IMR-90 (cell line): ENCODE measurements at places on chromosomes 6 and 20. TPM values are rescaled to one million over a fixed set of nuclear protein-coding genes. Genes with fewer than 3 reads are reported as not detected.
A peak's percentile ranks its signal among the peaks of the same experiment; 100 is the strongest.

- DNase-seq = no peak
Measured at GRCh38 chr20:8250539-8251200, 118.6 kb downstream of the PLCB1 start.

DNA sequence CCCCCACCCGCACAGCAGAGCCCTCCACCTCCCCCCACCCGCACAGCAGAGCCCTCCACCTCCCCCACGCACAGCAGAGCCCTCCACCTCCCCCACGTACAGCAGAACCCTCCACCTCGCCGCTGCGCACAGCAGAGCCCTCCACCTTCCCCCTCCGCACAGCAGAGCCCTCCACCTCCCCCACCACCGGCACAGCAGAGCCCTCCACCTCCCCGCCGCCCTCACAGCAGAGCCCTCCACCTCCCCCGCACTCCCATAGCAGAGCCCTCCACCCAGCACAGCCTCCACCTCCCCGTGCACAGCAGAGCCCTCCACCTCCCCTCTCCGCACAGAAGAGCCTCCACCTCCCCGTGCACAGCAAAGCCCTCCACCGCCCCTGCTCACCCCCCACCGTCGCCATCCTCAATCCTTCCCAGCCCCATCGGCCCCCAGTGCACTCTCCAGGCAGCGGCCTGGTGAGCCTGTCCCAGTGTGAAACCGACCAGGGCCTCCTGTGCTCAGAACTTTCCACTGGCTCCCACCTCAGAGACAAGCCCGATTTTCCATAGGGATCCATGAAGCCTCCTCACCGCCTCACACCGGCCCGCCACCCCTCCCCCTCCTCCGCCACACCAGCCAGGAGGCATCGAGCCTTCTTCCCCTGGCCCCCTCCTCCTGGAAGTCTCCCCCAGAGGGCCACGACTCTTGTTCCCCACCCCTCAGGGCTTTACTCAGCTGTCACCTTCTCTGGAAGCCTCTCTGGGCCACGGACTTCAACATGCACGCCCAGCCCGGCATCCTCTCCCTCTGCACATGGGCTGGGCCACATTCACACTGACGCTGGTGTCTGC, 347.1 kb downstream of the ZFAND3 start:
- DNase-seq = no peak

DNA sequence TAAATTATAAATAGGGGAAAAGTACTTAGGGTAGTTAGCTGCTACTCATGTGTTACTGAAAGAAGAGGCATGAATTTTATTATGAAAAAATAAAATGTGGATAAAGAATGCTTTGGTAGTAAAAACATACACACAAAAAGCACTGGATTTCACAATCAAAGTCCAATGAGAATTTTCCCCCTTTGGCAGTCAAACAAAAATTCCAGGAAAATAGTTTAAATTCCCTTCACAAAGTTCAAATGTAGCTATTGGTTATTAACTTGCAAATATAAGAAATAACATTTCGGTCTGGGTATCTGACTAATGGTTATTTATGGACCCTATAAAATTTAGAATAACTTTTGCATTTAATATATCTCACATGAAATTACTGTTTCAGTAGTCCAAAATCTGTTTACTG, 210.4 kb downstream of the FOXC1 start:
- peak; percentile 69 for DNase-seq

DNA sequence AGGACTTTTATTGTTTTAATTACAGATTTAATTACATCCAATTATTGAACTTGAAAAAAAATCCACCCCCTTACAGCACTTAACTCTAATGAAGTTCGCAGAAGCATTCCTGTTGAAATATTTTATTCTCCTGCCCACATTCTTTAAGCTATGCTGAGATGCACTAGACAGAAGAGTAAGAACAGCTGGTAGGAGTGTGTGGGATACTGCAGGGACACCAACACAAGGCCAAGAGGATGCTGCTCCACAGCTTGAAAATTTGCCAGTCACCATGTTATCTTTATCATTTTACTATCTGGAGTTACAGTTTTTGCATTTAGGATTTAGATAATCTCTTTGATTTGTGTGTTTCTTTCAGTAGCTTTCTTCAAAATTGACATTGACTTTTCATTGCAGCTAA, 180.7 kb downstream of the EPHA7 start:
- no peak for DNase-seq

- DNase-seq = peak; percentile 59
Measured at GRCh38 chr20:38231531-38232121, 28.9 kb downstream of the KIAA1755 start.

GRCh38 chr6:144365271-144365670, 80.1 kb downstream of the UTRN start:
- DNase-seq = peak; percentile 30

- no peak for DNase-seq
Measured at GRCh38 chr6:34047913-34048867, 97.7 kb downstream of the GRM4 start.

DNA sequence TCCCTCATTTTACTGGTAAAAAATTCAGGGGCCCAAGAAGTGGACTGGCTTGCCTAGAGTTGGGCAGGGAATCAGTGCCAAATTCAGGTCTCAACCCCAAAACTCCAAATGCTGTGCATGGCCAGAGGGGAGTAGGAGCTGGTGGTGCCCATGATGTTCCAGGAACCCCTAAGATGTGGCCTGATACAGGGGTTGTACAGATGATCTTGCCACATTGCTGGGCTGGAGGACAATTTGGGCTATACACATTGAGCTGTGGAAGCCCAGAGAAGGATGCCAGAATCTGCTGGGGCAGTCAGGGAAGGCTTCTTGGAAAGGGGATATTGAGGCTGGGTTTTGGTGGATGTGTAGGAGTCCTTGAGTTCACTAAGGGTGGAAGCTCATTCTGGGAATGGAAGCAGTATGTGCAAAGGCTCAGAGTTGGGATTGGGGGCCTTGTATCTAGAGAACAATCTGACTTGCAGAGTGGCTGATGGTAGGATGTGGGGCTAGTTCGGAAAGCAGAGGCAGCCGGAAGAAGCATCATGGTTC, 38.0 kb upstream of the APCDD1L start:
- no peak for DNase-seq

GRCh38 chr6:143843677-143843999, 500 bp downstream of the LTV1 start:
- DNase-seq = no peak

DNA sequence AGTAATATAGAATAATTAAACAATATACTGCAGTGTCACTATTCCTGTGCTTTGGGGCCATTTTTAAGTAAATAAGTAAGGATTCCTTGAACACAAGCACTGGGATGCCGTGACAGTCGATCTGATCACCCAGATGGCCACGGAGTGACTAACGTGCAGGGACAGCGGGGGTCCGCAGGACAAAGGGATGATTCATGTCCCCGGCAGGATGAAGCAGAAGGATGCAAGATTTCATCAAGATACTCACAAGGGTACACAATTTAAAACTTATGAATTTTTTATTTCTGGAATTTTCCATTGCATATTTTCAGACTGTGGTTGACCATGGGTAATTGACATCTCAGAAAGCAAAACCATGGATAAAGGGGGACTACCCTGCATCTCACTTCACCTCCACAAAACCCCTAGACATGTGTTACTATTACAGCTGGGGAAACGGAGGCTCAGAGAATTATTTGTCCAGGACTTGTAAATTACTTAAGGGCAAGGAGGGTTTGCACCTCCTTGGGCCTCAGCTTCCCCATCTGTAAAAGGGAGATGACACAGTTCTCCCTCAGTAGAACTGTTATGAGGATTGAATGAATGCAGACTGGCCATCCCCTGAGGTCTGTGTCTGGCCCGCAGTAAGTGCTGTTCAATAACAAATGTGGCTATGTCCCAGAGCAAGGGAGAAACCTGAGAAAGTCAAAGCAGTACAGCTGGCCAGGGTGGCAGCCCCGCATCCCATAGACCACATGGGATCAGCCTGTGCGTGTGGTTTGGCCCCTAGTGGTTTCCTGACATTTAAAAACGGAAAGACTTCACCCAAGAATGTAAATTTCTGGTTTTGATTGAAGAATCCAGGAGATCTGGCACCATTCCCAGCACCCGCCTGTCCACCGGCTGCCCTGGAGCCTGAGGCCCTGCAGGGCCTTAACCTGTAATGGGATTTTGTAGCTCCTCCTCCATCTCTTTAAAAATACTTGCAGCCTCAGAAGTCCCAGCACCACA, 235.5 kb downstream of the BMP7 start:
- peak; percentile 27 for DNase-seq

GRCh38 chr6:82248273-82248735, 760 bp upstream of the IBTK start:
- DNase-seq = peak; percentile 65

DNA sequence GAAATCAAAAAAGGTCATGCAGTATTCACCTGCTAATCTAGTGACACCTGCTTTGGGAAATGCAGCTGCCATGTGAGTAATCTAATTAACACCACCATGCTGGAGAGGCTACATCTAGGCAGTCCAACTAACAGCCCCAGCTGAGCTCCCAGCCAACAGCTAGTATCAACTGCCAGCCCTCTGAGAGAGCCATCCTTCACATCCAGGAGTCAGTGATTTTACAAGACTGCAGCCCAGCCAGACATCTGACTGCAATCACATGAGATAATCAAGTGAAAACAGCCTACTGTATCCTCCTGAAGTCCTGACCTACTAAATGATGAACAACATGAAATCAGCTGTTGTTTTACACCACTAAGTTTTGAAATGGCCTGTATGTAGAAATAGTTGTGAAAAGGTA, 298.4 kb downstream of the TRDN start:
- DNase-seq = no peak

- DNase-seq = no peak
Measured at GRCh38 chr20:47558295-47559066, 56.8 kb downstream of the NCOA3 start.

GRCh38 chr6:308768-309167, 16.5 kb downstream of the DUSP22 start:
- no peak for DNase-seq

GRCh38 chr6:157925771-157926170, 55.9 kb upstream of the SYNJ2 start:
- DNase-seq = no peak

DNA sequence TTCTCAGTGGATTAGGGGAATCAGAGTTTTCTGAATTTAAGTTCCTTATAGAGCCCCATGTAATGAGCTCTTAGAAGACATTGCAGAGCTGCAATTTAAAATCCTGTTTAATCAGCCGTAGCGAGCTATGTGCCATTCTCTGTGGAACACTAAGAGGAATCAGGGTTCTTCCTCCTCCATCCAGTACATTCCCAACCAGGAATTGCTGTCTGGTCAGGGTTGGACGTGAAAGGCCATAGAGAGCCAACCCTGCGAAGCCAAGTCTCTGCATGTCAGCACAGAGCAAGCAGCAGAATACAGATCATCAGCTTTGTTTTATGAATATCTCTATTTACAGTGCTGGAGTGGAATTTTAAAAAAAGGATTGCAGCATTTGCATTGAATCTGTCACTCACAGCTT, 366.0 kb downstream of the LAMA2 start:
- DNase-seq = no peak

DNA sequence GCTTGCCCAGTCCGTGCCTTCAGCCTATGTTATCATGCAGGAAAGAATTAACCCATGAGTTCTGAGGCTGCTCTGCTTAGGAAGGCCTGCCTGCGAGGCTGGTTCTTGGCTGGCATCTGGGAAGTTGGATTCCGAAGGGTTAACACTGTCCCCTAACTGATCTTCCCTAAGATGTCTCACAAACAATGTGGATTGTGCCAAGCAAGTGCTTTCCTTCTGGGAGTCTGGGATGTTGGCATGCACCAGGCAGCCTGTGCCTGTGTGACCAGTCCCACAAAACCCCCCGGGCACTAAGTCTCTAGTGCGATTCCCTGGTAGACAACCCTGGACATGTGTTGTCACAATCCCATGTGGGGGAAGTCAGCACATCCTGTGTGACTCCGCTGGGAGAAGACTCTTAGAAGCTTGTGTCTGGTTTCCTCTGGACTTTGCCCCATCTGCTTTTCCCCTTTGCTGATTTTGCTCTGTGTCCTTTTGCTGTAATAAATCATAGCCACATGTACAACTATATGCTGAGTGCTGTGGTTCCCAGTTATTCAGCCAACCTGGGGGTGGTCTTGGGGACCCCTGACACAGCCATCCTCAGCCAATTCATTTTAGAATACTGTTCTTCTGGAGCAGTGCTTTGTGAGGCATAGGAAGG, 83.8 kb downstream of the SLC22A23 start:
- no peak for DNase-seq

GRCh38 chr20:32762754-32763201, 593 bp downstream of the DNMT3B start:
- DNase-seq = no peak

DNA sequence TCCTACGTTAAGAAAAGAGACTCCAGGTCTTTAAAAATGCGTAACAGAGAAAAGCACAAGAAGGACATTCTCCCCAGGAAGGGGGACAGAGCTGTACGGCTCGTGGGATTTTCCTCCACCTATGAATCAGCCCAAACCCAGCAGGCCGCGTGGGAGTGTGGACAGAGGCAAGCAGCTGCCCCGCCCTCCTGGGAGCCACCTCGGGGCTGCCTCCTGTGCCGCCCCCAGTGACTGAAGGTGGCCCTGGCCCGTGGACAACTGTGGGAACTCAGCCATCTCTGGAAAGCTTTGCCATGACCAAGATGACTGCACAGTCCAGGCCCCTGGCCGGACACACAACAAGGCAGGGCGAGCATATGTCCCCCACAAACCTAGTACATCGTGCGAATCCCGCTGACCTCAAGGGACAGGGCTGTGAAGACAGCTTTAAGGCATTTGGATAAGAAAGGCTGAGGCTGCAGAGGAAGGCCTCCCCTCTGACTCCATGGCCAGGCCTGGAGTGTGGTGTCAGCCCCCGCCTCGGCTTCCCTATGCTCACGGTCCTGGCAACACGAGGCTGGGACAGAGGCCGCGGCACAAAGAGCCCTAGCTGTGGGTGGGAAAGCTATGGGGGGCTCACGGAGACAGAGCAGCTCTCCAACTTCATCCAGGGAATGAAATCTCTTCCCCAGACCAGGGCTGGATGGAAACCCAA, 26.9 kb downstream of the PXDC1 start:
- DNase-seq = no peak

DNA sequence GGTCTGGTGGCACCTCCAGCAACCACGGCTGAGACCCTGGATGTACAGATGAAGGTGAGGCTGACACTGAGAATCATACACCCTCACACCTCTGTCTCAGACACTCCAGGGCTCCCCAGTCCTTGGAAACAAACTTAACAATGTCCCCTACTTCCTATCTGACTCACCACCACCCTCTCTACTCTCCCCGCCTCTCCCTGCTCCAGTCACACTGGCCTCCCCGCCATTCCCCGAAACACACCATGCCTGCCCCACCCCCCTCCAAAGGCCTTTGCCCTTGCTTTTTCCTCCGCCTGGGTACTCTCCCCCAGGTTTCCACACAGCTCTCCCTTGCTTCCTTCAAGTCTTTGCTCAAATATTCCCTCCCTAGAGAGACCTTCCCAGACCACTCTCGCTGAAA, 16.3 kb downstream of the BPI start:
- no peak for DNase-seq

The PRPH2 gene
- 0.83 and 1.1 TPM in 2 replicates for total RNA-seq

The ANKEF1 gene
- 0.54 and 0.56 TPM in 2 replicates for total RNA-seq

The HSF2 gene
- 28.9 and 31.1 TPM in 2 replicates for total RNA-seq

The MYLK2 gene
- 0.18 and 0.28 TPM in 2 replicates for total RNA-seq

The CPNE5 gene
- not detected in 2 replicates for total RNA-seq

The ABHD16B gene
- not detected in 2 replicates for total RNA-seq

The GTSF1L gene
- total RNA-seq = not detected in 2 replicates

The C6orf58 gene
- total RNA-seq = not detected in 2 replicates

The NEU1 gene
- 23.6 and 28.5 TPM in 2 replicates for total RNA-seq

The LGSN gene
- total RNA-seq = not detected in 2 replicates

The WFDC6 gene
- total RNA-seq = not detected in 2 replicates

The SLC12A5 gene
- not detected in 2 replicates for total RNA-seq

The BACH2 gene
- total RNA-seq = 1.1 and 1.3 TPM in 2 replicates

The EEF1E1 gene
- total RNA-seq = 60.0 and 65.8 TPM in 2 replicates

The MYLK4 gene
- under 0.01 TPM in 2 replicates for total RNA-seq

The CYP21A2 gene
- total RNA-seq = not detected in 2 replicates

The TULP4 gene
- 30.6 and 51.9 TPM in 2 replicates for total RNA-seq

The CD24 gene
- total RNA-seq = 0.18 and 0.28 TPM in 2 replicates

The FAM162B gene
- 3.2 and 3.6 TPM in 2 replicates for total RNA-seq

The TNXB gene
- under 0.01 TPM in 1 of 2 replicates, not detected in the other for total RNA-seq

The RAET1E gene
- total RNA-seq = not detected in 2 replicates
